ENCODE measurements at places on chromosomes 7 and 10. TPM values are rescaled to one million over a fixed set of nuclear protein-coding genes. Genes with fewer than 3 reads are reported as not detected.

Gene LOXL4
- total RNA-seq, result 0.47 TPM

Gene FAS
- total RNA-seq, result 2.2 TPM

DNA sequence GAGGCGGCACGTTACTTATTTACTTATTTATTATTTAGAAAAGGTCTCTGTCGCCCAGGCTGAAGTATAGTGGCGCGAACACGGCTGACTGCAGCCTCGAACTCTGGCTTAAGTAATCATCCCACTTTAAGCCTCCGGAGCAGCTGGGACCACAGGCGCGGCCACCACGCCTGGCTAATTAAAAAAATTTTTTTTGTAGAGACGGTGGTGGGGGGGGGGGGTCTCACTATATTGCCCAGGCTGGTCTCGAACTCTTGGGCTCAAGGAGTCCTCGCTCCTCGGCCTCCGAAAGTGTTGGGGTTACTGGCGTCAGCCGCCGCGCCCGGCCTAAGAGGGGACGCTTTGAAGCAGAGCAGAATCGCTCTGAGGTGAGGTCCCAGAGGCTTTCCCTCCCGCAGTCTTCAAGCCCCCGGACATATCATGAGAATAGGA, 675 bp upstream of the FRAT2 start:
- DNase-seq, result no peak

- DNase-seq, result no peak
These were observed 226.4 kb downstream of the MAD1L1 start for GRCh38 chr7:2006231-2006771.

GRCh38 chr10:44766631-44767030, 144.5 kb upstream of the TMEM72 start:
- no peak for DNase-seq
